ENCODE measurements at places on chromosomes 16 and 17. TPM values are rescaled to one million over a fixed set of nuclear protein-coding genes. Genes with fewer than 3 reads are reported as not detected.

DNA sequence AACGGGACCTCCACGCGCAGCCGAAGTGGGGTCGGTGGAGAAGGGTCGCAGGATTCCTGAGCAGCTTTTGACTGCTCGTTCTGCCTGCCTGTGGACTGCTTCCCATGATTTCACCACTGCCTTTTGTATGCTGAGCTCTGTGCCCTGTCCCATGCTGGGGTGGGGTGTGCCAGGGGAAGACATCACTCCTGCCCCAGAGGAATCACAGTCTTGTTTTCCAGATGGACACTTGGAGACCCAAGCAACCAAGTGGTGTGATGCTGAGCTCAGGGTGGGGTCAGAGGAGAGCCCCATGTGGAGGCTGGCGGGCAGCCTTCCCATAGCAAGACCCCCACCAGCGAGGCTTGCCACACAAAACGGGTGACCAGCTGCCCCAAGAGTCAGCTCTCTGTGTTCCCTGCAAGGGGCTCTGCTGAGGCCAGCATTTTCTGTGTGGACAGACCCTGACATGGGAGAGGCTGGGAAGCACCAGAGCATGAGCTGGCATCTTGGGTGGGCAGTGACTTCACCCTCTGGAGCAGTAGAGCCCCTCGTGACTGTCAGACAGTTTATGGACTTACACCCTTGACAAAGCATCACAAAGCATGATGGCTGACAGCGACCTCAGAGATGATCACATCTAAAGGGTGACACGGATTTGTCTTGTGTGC is 111.9 kb downstream of the GNAO1 start:
- no peak for DNase-seq

Gene CHMP6
- polyA plus RNA-seq: 17.7 TPM

Gene USP43
- 1.7 TPM for polyA plus RNA-seq

Gene PMFBP1
- 1.9 TPM for polyA plus RNA-seq

DNA sequence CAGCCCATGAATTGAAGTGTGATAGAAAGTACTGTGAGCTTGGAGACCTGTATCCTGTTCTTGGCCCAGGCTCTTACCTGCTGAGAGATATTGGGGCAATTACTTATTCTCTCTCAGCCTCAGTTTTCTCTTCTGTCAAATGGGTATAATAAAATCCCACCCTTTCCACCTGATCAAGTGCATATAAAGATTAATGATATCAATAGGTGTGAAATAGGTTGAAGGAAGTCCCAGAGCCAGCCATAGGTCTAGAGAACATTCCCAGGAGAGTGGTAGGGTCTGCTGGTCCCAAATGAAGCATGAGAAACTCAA is 81.2 kb downstream of the GNAO1 start:
- DNase-seq: no peak

Gene MEAK7
- 11.8 TPM for polyA plus RNA-seq

Gene RUNDC3A
- 0.25 TPM for polyA plus RNA-seq

GRCh38 chr17:14150619-14151018 is 81.3 kb downstream of the COX10 start:
- no peak for DNase-seq

- no peak for DNase-seq
Observed at GRCh38 chr16:80346111-80346632, 194.6 kb upstream of the DYNLRB2 start.

GRCh38 chr17:9006175-9006767 is 15.0 kb upstream of the NTN1 start:
- DNase-seq: no peak

GRCh38 chr16:23924128-23924527 is 88.3 kb downstream of the PRKCB start:
- no peak for DNase-seq

- DNase-seq: no peak
Observed at GRCh38 chr17:42566215-42566882, 551 bp upstream of the MLX start.

All from HepG2 (cell line).